ENCODE measurements at places on chromosomes 3 and 15.

- no peak for DNase-seq
Observed at GRCh38 chr15:32685576-32685975, 32.2 kb upstream of the GREM1 start.

GRCh38 chr15:80026310-80026709, 33.2 kb upstream of the ZFAND6 start:
- no peak for DNase-seq

DNA sequence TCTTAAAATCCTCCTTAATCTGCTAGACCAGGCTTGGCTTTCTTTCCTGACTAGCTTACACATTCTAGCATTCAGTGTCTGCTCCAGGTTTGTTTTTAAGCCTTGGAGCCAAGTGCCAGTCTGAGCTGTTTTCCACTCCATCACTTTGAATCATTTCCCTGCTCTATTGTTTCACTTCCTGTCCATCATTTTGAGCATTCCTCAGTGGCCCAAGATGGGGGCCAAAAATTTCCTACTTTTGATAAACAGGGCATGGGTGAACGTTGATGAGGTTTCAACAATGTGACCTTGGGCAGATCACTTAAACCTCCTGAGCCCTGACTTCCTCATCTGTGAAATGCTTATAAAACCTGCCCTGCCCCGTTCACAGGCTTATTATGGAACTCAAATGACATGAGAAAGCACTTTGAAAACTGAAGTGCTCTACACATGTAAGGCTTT, 4.4 kb downstream of the CYP19A1 start:
- no peak for DNase-seq

- no peak for DNase-seq
Observed at GRCh38 chr3:57805266-57805665, 49.2 kb downstream of the SLMAP start.

GRCh38 chr3:120497818-120498217, 47.0 kb upstream of the FSTL1 start:
- no peak for DNase-seq

All from NCI-H2227 treated with DMSO at 0.1 percent for 48 hours (cell line).